ENCODE measurements at places on chromosomes 2 and 18. TPM values are rescaled to one million over a fixed set of nuclear protein-coding genes. Genes with fewer than 3 reads are reported as not detected.

GRCh38 chr2:231433990-231434389 lies 30.3 kb downstream of the NCL start:
- DNase-seq, result no peak

DNA sequence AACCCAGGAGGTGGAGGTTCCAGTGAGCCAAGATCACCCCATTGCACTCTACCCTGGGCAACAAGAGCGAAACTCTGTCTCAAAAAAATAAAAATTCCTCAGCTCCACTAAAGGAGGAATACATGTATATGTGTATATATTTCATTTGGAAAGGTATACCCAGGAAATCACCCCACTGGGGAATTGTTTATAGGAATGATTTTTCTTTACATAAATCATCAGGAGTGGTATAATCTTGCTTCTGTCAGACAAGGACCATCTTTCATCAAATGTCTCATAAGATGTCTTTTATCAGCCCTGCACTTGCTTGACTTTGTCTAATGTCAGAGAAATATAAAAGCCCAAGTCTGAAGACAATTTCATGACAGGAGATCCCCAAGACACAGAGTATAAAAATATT lies 709.1 kb downstream of the LRRTM4 start:
- no peak for DNase-seq

ANKRD30B gene
- total RNA-seq, result under 0.01 TPM

GRCh38 chr18:58323866-58324762 lies 280.1 kb downstream of the NEDD4L start:
- DNase-seq, result no peak

DNA sequence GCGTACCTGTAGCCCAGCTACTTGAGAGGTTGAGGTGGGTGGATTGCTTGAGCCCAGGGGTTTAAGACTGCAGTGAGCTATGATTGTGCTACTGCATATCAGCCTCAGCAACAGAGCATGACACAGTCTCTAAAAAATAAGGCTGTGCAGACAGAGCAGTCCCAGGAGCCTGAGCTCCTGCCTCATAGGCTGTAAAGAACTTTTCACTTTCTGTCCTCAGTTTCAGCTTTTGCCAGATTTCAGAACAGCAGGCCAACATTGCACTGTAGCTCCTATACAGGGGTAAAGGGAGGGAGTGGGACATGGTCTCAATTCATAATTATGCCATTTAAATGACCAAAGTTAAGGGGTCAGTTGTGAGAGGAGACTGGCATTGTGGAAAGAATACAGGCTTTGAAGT lies 150.6 kb downstream of the GALNT1 start:
- no peak for DNase-seq

SCN7A gene
- 23.6 TPM for total RNA-seq

CNDP1 gene
- not detected for total RNA-seq

- no peak for DNase-seq
Observed at GRCh38 chr2:84649487-84650142, 133.3 kb downstream of the DNAH6 start.

MC5R gene
- total RNA-seq, result not detected

AQP12B gene
- total RNA-seq, result not detected

DNA sequence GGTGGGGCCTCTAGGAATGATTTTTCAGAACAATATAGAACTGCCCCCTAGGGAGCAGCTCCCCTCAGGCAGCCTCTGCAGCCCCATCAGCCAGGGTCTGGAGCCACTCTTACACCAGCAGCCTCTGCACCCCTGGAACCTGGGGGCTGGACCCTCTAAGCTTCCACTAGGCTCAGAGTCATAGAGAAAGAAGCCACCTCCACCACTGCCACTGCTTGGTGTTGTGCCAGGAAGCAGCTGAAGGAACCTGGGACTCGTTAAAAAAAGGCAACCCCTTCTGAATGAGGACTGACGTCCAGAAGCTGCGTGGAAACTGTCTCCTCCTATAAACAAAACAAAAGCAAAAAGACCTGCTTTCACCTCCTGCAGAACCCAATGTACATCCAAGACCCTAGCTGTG lies 98.1 kb upstream of the HS6ST1 start:
- no peak for DNase-seq

DNA sequence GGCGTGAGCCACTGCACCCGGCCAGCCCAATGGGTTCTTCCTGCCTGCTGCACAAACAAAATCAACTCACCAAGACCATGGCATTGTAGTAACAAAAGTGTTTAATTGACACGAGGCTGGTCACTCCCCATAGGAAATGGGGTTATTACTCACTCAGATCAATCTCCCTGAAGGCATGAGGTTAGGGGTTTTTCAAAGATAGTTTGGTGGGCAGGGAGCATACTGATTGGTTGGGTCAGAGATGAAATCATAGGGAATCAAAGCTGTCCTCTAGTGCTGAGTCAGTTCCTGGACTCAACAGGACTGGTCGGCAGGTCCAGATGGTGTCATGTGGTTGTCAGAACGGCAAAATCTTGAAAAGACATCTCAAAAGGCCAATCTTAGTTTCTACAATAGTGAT lies 122.1 kb downstream of the TMEM17 start:
- no peak for DNase-seq

GRCh38 chr2:46471697-46472096 lies 7.7 kb upstream of the TMEM247 start:
- DNase-seq, result no peak

DNA sequence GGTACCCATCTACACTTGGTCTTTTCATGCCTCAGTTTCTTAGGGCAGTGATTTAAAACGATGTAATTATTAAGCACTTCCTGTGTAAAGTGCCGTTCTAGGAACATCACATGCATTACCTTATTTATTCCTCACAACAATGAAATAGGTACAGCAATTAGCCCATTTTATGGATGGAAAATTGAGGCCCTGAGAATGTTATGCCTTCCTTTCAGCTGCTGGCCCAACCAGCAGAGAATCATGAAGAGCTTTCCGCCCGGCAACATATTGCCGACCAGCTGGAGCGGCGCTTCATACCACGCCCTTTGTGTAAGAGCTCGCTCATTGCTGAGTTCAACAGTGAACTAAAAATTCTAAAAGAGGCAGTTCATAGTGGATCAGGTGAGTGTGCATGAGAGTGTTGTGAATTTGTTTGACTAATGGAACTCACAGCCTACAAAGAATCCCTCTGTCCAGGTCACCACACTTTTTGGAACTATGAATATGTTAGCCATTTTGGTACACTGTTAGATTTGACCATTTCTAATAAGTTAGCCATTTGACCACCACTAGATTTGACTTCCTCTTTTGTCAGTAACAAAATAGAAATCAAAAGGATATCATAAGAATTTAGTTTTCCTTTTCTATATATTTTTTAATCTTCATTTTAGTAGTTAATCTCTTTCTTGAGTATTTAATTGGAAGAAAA lies 25.6 kb upstream of the RPE start:
- DNase-seq, result no peak
